ENCODE measurements at places on chromosomes 13 and 19.

- peak; percentile 65 for DNase-seq
Observed at GRCh38 chr19:3154957-3155736, 19.3 kb downstream of the GNA15 start.

- DNase-seq = no peak
Observed at GRCh38 chr13:25001476-25002206, 94.3 kb upstream of the PABPC3 start.

GRCh38 chr19:55109527-55110291 lies 7.7 kb downstream of the PPP1R12C start:
- no peak for DNase-seq

GRCh38 chr19:7740682-7741054 lies 6.7 kb downstream of the CD209 start:
- no peak for DNase-seq

DNA sequence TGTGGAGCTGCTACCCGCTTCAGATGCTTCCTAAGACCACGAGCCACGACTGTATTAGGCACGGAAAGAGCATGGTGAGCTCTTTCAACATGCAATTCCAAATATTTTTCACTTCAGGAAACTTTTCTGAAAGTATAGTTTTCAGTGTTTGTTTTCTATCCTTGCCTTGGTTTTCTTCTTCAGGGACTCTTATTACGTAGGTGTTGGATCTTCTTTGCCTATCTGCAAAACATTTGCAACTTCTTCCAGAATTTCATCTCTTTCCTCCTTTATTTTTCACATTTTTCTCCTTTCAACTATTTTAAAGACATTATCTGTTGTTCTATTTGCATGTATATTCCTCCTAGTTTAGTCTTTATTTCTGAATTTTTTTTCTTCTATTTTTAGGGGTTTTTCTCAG lies 148.9 kb upstream of the LSM14A start:
- DNase-seq = no peak

DNA sequence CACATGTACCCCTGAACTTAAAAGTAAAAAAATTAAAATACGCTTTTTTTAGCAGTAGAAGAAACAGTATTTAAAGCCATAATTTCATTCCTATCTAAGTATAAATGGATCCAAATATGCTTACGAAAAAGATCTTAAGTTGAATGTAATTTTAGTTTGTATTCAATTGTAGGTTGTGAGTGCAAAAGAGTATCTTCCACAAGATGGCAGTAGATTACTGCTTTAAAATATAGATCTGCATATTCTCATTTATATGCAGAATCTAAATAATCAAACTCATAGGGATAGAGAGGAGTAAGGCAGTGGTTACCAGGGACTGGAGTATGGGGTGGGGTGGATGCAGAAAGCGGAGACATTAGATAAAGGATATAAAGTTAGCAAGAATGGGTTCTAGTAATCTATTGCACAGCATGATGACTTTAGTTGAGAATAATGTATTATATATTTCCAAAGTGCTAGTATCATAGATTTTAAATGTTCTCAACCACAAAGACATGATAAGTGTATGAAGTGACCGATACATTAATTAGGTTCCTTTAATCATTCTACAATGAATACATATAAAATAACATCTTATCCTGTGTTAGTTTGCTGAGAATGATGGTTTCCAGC lies 14.2 kb downstream of the OR7A17 start:
- no peak for DNase-seq

DNA sequence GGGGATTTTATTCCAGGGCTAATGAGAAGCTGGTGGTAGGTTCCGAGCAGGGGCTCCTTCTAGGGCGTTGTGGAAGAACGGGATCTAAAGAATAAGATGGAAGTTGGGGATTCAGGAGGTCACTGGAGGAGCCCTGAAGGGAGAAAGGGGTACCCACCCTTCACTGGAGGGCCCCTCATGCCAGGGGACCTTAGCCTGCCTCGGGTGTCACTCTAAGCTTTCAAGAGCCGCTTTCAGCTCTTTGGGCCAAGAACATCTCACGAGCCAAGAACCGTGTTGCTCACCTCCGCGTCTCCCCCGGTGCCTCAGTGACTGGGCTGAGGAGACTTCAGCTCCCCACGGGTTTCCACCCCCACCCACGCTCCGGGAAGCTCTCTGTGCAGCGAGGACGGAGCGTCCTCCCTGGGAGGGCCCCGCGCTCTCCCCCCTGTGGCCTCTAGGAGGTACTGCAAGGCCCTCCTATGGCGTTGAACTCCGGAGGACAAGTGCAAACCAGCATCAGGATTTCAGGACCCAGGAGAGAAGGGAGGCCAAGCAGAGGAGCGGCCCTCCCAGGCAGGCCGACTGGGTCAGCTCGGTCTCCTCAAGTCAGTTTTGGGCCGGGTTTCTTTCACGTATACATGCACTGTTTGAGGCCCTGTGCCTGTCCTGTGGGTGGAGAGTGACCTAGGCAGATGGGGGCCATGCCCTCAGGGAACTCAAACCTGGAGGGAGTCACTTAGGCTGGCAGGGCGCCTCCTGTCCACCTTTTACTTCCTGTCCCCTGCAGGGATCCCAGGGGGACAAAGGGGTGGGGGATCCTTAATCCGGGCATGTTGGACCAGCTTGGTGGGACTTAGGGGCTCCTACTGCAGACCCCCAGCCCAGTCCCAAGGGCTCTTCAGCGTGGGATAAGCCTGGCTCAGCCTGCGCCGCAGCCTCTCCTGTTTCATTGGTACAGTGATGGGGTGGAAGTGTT lies 5.1 kb upstream of the KRTDAP start:
- peak; percentile 44 for DNase-seq

DNA sequence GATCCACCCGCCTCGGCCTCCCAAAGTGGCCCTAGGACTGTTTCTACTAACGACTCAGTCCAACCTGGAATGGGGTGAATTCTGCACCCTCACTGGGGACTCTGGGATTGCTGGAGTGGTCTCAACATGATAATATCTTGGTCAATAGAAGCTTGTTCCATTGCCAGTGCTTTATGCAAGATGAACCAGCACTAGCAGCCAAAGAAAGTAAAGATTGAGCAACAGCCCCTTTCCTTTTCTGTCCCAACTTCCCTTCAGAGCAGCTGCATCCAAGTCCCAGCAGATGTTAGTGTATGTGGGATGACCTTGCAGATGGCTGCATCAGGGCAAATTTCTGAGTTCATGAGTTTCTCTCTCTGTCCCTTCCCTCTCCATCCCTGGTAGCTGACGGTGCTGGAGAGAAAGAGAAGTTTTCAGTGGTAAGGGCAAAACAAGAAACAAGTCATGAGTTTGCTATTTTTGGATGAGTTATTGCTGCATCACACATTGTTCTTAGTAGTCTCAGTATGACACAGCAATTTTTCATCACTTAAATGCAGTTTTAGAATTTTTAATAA lies 183.6 kb upstream of the EDNRB start:
- DNase-seq = no peak

DNA sequence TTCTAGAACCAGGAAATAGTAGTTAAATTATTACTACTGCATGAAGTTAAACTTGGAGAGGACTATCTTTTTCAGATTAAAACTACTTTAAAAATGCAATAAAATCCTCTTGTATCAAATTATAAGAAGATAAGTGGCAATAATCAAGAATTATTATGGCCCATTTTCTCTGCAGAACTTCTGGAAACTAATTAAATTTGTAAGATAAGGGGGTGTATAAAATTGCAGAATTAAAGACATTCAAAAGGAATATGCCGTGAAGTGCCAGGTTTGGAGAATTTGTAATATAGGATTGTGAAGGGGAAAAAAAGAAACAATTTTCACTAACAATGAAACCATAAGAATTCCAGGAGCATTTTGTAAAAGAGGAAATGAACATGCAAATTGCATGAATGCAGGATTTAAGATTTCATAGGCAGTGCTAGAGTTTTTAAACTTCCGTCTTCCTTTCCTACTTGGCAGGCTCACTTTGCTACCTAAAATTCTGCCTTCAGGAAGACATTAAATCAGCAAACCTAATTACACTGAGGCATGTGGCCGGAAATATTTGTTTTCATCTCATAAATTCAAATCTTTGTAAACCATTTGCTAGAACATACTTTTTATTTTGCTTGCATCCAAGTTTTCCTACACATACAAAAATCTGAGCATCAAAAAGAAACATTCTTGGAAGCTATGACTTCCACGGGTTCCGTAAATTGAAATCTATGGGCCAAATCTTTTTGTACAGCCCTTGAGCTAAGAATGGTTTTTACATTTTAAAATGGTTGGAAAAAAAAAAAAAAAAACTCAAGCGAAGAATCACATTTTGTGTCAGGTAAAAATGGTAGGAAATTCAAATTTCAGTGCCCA lies 166.9 kb downstream of the DCLK1 start:
- no peak for DNase-seq

GRCh38 chr19:27793128-27793643 lies 1419.8 kb downstream of the UQCRFS1 start:
- DNase-seq = no peak

GRCh38 chr13:113398963-113399754 lies 35.2 kb upstream of the GRTP1 start:
- DNase-seq = no peak

DNA sequence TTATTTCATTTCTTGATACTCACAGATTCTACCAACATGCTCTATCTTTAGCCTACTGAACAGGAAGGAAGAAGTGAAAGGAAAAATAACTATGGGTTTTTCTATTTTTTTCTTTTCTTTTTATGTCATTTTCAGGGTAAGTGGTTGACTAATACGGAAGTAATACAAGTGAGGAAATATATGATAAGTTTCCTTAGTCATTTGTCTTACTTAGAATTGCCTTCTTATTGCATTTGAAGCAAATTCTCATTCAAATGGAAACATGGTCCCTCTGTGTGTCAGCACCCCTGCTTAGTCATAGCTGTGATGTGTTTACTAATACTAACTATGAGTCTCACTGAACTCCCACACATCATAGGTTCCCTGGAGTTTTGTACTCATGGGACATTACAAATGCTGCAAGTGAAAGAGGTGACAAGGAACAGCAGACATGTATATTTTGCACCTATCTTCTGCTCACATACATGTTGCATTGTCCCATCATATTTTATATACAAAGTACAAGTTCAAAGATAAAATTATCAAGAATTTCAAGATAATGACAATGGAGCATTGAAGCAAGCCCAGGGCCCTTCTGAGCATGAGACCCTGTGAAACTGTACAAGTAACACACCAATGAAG lies 60.1 kb downstream of the DCT start:
- no peak for DNase-seq

GRCh38 chr19:4870025-4870700 lies 2.7 kb upstream of the PLIN3 start:
- DNase-seq = no peak

DNA sequence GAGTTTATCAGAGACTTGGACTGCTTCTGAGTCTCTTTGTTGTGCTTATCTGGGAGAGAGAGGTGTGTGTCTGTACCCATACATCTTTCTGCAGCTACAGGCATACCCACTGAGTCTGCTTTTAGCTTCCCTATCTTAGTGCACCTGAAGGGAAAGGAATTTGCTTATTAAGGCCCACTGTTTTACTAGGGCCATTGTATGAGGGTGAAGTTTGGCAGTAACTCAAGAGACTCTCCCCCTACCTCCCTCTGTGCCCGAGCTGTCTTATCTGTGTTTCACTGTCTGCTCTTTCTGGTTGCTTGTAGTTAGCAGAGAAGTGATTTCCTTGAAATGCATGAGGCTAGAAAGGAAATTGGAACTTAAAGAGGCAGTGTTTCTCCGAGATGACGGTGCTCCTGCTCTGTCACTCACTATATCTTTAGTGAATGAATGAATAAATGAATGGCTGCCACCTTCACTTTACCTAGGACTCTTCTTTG lies 678 bp upstream of the CD33 start:
- no peak for DNase-seq

- no peak for DNase-seq
Observed at GRCh38 chr19:2791876-2792275, 6.6 kb downstream of the THOP1 start.

DNA sequence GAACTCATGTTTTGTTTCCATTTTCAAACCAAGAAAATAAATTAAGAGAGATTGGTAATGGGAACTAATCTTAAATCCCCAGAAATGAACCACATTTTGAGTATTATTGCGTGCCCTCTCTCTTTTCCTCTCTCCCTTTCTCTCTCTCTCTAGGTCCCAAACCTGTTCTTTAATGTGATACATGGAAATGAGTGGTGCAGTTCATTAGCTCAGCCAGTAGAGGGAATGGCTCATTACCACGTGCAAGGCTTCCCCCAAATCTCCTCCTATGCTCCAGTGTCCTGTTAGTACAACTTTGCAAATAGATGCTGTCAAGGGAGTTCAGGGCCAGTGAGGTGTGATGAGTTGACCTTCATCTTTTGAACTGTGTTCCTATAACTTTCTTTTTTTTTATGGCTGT lies 178.4 kb downstream of the FGF9 start:
- DNase-seq = no peak

DNA sequence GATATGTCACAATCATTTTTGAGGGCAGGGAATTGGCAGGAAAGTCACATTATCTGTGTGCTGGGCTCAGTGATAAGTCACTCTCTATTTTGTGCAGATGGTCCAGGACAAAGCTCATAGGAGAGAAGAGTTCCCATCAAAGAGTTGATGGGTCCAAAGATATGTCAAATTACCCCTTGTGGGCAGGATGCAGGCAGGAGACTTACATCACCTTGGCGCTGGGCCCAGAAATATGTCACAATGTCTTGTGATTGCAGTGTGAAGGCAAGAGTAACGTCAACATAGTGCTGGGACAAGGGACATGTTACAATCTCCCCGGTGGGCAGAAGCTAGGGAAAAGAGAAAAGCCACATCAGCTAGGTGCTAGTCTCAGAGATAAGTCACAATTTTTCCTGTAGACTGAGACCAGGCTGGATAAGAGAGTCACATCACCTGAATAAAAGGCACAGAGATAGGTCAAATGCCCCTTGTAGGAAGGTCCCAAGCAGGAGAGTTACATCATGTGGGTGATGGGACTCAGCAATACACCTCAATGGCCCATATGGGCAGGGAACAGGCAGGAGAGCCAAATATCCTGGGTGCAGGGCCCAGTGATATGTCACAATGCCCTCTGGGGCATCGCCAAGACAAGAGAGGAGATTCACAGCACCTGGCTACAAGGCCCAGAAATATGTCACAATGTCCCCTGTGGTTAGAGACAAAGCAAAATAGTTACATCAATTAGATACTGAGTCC lies 47.9 kb downstream of the ZNF99 start:
- no peak for DNase-seq

GRCh38 chr13:45341799-45342500 lies 967 bp upstream of the TPT1 start:
- no peak for DNase-seq

GRCh38 chr19:38046254-38047048 lies 139.4 kb downstream of the SIPA1L3 start:
- no peak for DNase-seq

DNA sequence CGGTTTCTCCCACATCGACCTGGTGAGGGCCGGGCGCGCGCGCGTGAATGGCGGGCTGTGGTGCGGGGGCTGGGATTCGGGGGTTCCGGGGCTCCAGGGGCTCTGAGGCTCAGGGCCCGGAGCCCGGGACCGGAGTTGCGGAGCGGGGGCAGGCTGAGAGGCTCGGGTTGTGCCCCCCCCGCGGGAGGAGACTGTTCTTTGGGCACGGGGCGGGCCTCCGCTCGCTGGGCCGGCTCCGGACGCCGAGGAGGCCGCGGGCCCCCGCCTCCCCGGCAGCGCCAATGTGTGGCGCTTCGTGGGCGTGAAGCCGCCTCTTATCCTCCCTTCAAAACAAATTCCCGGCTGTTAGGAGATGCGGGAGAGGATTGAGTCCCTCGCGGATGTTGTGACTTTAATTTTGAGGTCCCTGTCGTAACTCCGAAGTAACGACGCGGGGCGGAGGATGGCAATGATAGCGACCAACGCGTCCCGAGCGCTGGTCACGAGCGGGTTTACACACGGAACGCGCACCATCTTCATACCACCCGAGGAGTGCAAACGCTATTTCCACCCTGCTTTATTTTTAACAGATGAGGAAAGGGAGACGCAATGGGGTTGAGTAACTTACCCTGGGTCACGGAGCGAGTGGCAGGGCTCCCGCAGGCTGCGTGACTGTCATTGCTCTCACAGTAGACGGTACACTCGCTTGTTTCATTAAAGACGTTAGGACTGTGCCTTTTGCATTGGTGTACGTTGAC lies 536 bp downstream of the UBA2 start:
- no peak for DNase-seq
